ENCODE measurements at places on chromosomes 7 and 10.

DNA sequence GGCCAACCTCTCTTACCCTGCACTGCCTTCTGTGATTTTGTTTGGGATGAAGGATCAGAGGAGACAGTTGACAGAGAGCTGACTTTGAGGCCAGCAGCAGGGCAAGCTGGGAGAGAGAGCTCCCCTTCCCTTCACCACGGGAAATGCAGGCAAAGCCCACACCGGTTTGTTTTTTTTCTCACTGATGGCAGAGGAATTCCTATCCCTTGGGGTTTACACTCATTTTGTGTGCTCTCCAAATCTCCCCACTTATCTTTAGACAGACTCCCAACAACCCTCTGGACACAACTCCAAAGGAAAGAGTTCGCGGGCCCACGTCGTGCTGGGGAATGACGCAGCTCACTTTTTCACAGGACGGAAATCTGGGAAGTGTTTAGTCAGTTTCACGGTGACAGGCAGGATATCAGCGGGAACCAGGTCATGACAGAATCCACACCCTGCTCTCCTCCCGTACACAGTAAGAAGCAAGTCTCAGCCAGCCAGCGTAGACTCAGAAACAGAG is 68.3 kb upstream of the FAM171A1 start:
- peak; percentile 30 for DNase-seq

GRCh38 chr10:24952143-24952706 is at the start of gene PRTFDC1:
Gene PRTFDC1 (minus strand): TSS chr10:24952606. CDS start chr10:24952575, 31 bp downstream.
- peak; percentile 33 for DNase-seq

DNA sequence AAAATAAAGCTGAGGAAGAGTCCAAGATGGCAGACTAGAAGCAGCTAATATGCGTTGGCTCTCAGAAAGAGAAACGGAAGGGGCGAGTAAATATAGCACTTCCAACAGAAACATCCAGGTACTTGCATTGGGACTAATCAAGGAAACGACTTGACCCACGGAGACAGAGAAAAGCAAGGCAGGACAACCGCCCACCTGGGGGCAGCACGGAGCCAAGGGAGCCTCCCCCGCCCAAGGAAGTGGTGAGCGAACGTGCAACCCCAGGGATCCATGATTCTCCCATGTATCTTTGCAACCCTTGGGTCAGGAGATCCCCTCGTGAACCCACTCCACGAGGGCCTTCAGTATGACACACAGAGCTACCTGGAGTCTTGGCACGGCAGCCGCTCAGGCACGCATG is 45.4 kb upstream of the GRM3 start:
- peak; percentile 30 for DNase-seq

DNA sequence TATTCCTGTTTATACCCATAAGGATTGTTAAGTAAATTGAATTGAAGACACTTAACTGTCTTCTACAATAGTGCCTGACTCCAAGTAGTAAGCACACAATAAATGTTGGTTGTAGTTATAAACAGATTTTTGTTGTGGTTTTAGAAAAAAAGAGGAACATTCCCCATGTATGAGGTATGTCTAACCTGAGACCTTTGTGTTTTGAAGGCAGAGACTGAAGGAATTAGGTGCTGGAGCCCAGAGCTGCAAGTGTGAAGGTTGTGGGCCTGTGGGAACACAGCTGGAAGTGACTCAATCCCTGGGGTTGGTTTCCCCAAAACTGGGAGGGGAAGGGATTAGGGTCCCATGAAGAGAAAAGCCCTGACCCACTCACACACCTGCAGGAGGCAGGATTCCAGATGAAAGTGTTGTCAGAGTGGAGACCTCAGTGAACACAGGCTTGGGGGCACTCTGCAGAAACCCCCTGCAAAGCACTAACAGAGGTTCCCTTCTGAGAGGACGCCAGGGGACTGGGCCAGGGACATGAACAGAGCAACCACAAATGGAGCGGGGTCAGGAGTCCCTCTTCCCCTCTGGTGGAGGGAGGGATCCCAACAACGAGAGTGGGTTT is 265.1 kb upstream of the KLF14 start:
- DNase-seq = no peak

DNA sequence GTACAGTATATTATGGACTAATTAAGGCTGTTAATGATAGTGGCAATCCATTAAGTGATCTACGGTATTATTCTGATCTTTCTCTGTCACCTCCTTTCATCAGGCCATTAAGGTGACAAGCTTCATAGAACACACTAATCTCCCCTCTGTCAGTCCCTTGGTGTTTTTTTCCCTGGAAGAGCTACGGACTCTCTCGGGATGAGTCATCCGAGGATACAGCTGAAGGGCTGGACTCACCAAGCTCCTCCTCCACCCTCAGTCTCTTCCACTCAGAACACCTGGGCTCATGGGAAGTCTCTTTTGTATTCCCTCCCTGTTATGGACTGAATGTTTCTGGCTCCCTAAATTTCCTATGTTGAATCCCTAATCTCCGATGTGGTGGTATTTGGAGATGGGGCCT is 69.8 kb upstream of the PLXNA4 start:
- peak; percentile 20 for DNase-seq

GRCh38 chr7:31545549-31545948 is 31.7 kb downstream of the ITPRID1 start:
- DNase-seq = no peak

DNA sequence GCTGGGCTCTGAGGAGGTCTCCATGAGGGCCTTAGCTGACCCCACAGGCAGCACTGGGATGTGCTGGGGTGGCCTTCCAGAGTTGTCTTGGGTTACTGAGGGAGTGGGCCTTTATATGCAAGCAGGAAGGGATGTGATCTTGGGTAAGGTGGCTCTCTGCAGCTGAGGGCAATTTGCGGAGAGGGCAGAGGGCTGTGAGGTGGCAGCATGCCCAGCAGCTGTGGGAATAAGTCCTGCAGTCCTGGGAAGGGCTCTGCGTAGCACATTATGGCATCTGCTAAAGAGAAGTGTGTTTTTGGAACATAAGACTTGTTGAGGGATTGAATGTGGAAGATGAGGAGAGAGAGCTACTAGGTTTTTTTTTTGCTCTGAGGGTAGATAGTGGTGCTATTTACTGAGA is 99.6 kb upstream of the KMT2E start:
- no peak for DNase-seq

DNA sequence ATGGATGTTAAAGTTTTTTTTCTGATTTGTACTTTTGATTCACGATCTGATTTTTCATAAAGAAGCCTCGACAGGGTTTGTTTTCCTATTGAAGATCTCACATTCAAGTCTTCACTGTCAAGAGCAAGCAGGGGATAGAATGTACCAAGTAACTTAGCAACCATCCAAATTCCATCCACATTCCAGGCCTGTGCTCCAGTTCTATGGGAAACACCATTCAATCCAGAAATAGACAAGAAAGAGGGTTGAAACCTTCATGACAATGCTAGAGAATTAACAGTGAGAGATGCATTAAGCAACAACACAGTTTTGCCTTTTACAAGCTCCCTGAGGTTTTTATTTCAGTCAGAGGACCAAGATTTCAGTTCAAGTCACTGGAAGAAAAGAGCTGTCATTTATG is 300.2 kb downstream of the NEBL start:
- DNase-seq = no peak

DNA sequence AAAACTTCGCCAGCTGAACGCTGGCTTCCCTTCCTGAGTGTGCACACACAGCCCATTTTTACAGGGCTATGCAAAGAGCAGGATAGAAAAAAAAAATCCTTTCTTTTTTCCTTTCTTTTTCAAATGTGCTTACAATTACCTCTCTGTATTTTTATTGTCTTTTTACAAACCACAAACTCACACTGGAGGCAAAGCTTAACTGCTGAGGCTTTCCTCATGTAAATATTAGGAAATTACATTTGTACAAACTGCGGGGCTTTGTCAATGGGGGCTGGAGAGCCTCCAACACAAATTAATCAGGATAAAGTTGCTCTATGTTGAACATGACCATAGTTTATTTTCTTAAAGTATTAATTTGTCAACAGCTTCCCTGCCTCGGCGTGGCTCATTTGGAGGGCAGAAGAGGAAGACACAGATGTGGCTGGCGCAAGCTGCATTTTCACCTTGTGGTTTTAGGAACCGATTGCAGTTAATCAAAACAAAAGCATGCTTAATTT is 411.7 kb upstream of the MKI67 start:
- no peak for DNase-seq

DNA sequence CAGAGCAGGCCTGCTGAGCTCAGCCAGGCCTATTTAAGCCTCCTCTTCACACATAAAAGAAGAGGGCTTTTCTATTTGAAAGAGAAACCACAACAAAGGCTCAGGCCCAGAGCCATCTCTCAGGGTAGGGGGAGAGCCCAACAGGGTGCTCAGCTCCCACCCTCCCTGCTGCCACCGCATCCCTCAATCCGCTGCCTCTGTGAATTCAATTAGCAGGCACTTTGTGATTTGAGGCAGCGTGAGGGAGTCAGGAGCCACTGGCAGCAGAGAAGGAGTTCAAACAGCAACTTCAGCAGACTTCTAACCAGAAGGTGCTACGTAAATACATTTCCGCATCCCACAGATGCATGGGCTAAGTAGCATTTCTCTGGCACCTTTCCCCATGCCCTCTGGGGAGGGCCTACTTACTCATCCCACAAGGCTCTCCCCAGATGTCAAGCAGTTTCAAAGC is 45.2 kb downstream of the LRRC20 start:
- DNase-seq = no peak

DNA sequence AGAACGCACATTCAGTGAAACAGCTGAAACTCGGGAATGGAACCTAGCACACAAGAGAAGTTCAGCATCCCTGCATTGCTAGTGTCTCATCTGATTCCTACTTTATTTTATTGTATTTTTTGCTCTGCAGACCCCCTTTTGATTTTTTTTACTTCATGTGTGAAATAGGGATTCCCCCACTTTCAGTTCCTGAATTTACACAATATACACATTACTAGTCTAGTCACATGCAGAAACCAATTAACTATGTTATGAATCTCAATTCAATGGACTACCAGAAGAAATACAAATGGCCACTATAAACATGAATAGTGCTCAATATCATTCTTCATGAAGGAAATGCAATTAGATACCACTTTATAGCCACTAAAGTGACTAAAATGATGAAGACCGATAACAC is 386.1 kb upstream of the COBL start:
- DNase-seq = no peak

DNA sequence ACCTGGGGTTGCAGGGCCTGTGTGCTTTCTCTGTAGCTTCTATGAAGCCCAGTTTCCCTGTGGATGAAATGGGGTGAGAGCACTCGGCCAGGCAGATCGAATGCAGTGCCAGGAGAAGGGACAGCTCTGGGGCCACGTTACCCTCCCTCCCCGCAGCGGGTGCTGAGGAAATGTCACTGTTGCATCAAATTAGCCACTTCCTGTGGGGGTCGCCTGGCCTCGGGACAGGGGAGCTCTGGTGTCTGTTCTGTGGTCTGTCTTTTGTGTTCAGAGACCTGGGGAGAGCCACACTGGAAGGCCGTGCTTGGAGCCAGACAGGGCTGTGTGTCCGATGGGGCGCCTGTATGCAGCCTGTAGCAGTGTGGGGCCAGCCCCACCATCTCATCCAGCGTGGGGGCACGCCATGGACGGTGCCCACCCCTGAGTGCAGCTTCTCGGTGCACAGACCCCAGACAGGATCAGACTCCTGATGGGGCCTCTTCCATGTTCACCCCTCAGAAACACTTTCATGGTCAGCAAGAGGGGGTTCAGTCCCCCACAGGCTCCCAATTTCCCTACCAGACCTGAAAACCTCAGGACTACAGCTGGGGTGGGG is 13.6 kb downstream of the TTYH3 start:
- DNase-seq = no peak

GRCh38 chr10:87585565-87586514 is 73.8 kb upstream of the PAPSS2 start:
- DNase-seq = peak; percentile 55

DNA sequence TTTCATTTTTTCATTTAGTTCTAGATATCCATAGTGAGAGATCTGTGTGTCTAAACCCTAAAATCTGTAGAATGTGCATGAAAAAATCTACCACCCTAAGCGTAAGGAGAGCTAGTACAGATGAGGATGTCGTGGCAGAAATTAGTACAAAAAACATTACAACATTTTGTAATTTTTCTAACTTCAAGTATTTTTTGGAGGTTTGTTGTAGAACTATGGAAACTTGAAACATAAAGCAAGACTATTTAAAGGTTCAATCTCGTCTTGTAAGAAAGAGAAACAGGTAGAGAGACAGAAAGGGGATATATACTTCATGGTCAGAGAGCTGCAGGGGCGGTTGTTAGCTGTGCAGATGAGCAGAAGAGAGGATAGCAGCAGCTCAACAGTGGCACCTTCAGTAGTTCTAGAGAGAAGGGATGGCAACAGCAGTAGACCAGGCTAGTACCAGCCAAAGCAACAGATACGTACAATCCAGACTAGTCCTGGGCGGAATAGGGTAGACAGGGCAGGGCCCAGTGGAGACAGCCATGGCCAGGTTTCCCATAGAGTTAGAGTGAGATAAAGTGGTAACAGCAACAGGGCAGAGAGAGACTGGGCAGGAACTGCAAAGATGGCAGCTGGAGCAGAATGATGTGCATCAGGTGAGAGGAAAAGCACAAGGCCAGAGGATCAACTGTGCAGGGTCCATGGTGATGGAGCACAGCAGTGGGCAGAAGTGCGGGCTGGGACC is 145.2 kb downstream of the FRMD4A start:
- DNase-seq = peak; percentile 95

DNA sequence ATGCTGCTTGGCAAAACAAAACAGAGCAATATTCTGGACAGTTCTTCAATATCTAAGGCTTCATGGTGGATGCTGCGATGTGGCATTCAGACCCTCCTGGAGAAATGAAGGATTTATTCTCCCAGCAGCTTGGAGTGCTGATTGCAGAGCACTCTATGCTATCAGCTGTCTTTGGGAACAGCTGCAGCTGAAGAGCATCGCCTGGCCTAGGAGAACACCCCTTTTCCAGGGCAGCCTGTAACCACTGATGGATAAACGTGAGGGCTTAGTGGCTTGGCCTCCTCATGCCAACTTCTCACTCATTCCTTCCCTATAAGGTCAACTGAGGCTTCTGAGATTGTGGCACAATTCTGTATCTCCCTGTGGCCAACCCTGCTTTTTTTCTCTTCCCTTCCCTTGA is 638.1 kb upstream of the CNTNAP2 start:
- no peak for DNase-seq

GRCh38 chr7:1546274-1546908 is 9.6 kb downstream of the TMEM184A start:
- DNase-seq = no peak

- peak; percentile 5 for DNase-seq
These were observed 413.8 kb downstream of the KCNMA1 start for GRCh38 chr10:77223526-77224460.

DNA sequence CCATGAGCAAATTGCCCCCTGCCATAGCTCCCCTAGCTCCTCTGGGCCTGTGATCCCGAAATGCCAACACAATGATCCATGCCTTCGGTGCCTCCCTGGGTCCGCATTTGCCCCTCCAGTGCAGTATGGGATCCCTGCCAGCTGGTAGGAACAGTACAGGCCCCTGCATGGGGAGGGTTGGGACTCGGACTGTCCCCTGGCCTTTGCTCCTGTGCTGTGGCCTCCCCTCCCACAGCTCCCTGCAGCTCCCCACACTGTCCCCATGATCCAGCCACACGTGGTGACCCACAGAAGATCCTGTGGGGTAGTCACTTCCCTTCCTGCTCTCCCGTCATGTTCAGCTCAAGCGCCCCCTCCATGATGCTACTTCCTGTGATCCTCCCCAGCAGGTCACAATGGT is 140.3 kb downstream of the MAPK8 start:
- no peak for DNase-seq

Data from ACHN (cell line).